Hematopoietic multipotent progenitor cell treated with erythropoietin and hydrocortisone succinate and interleukin-3 and kit ligand, for 6 days (in vitro differentiated cells): ENCODE measurements at places on chromosomes 16 and 17.

GRCh38 chr16:83810901-83811300, 3.1 kb downstream of the HSBP1 start:
- DNase-seq = no peak

- DNase-seq = no peak
These were observed 212.9 kb downstream of the CNTNAP4 start for GRCh38 chr16:76490036-76490639.

DNA sequence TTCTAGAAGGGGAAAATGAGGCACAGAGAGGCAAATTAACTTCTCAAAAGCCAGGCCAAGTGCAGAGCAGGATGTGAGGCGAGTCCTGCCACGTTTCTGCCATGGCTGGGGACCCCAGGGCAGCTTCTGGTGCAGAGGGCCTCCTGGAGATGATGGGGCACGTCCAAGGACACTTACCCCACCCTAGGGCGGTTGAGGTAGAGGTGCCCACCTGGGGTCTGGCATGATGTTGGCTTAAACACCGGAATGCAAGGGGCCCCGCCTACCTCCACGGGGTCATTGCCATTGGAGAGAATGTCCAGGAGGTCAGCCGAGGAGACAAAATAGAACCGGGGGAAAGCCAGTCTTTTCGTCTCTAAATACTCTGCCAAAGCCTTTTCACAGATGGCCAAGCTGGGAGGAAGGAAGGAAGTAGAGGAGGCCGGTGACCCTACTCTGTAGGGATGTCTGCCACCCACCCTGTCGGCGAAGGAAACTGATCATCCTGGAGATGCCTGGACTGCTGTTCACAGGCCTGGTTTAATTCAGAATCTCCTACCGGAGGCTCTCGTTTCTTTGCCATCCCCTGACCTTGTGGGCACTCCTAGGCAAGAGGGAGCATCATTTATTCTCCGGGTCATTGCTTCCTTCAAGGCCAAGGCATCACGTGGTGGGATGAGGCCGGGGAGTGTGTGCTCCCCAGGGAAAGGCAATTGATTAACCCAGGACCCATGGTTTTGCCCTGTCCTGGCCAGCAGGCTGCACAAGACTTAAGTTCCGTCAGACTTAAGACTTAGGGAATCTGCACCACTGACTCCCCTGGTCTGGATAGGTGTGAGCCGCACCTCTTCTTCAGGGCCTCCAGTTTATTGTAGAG, 70.5 kb downstream of the DNAH17 start:
- no peak for DNase-seq

GRCh38 chr17:63838631-63839171, 3.8 kb downstream of the SMARCD2 start:
- DNase-seq = peak; percentile 33

DNA sequence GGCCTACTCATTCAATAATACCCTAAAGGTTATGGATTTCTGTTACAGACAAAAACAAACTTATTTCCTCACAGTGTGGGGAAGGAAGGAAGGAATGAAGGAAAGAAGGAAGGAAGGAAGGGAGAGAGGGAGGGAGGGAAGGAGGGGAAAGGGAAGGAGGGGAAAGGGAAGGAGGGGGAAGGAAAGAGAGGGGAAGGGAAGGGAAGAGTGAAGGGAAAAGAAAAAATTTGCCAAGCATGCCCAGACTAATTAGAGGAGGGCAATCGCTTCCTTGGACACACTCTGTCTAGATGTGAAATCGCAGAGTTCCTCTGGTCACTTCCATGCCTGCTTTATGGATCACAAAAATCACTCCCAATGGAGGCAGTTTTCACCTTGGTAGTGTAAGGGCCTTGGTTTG, 570.1 kb upstream of the SOX9 start:
- DNase-seq = no peak

- DNase-seq = no peak
These were observed 6.9 kb downstream of the ERCC4 start for GRCh38 chr16:13926891-13927290.

DNA sequence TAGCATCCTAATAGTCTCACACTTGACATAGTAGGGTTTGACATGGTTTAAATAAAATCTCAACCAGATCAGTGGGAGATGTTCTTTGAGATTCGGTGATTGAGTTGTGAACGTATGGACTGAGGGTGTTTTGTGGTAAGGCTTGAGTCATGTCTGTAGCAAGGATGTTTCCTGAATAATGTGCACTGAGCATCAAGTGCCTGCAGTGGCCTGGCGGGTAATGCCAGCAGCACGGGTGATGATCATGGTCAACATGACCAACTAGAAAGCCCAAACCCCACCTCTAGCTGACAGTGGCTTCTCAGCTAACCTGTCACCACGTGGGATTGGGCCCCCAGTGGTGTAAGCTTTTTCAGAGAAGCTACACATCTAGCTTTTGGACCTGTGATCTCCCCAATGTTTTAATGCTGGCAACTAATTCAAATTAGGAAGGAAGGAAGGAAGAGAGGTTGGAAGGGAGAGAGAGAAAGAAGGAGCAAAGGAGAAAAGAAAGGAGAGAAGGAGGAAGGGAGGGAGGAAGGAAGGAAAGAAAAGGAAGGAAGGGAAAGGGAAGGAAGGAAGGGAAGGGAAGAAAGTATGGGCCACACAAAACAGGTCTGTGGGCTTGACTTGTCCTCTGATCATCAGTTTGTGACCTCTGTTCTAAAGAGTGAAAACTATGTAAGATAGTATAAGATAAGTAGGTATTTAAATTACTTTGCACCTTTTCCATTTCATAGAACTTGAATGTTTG, 55.4 kb downstream of the WWOX start:
- DNase-seq = no peak

DNA sequence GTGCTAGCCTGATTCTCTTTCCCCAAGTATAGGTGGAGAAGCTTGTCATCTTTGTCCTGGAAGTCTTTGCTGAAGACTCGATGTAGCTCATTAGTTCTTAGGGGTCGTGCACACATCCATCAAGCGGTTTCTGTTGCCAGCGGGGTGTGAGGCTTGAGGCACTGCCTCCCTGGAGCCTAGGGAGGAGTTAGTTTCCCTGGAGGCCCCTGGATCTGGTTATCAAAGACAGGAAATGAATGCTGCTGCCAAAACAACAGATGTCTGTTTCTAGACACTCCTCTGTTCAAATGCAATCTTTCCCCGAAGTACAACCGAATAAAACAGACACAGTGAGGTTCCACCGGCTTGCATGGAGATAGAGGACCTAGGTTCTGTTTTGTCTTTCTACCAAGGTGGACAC, 17.5 kb downstream of the HS3ST4 start:
- DNase-seq = no peak

DNA sequence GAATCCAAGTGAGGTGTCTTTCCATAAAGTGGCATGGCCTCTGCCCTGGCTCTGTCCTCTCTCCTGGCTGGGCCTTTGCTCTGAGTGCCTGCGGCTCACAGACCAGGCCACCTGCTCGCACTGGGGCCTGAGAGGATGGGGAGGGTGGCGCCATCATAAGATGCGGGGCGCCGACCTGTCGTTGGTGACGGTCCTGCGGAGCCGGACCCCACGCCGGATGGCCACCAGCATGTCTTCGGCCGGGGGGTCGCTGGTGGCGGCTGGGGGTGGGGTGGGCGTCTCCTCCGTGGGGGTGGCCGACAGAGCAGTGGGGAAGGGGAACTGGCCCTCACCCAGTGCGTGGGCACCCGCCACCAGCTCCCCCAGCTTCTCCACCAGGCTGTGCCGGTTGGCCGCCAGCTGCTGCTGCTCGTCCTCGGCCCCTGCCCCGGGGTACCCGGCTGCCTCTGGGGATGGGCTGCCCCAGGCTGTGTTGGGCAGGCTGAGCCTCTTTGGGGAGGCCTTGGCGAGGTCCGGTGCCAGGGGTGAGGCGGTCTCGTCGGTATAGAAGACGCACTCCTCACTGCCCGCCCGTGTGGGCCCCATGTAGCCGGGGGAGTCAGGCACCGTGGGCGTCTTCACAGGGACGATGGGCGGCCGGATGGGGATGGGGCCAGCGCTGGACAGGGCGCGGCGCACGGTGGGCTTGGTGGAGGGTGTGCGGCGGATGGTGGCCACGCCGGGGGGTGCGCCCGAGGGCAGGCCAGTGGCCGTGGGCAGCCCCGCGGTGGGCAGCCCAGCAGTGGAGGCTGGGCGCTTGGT, 17.4 kb downstream of the IL34 start:
- DNase-seq = no peak

DNA sequence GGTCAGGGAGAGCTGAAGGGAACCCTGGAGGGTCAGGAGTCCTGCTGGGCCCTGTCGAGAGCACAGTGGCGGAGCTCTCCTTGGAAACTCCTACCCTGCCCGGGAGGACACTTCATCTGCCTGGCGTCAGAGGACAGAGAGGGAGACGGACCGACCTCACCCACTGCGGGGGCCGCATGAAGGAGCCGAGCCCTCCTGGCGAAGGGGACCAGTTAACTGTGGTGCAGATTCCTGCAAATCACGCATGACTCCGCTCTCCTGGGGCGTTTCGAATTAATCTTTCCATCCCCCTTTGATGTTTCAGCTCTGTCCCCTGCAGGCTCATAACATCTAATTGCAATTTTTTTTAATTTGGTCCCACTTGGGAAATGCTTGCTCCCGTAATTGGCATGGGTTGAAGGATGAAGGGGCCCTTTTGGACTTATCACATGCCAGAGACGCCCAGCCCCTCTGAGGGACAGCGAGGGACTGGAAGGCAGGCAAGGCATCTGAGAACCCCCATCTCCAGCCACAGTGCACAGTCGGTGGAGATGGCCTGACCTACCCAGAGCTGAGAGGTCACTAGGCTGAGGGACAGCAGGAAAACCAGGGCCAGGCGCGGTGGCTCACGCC, 26.5 kb downstream of the RPH3AL start:
- no peak for DNase-seq

- no peak for DNase-seq
These were observed 56.6 kb downstream of the TEKT5 start for GRCh38 chr16:10638101-10638500.

DNA sequence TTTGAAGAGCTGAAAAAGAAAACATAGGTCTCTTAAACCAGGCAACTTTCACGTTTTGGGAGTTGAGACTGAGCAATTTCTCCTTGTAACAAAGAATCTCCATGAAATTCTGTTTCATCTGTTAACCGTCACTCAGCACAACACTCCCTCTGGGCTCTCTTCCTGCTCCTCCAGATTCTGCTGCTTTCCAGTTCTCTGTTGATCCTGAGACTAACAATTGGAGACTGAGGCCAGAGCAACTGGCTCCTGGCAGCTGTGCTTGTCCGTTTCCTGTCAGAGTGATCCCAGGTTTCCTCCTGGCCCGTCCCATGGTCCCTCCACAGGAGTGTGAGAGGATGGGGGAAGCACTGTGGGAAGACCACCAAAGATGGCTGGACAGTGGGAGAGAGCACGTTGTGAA, 32.5 kb downstream of the IST1 start:
- DNase-seq = no peak

- DNase-seq = no peak
These were observed 65.9 kb downstream of the CCT6B start for GRCh38 chr17:34895383-34895782.

DNA sequence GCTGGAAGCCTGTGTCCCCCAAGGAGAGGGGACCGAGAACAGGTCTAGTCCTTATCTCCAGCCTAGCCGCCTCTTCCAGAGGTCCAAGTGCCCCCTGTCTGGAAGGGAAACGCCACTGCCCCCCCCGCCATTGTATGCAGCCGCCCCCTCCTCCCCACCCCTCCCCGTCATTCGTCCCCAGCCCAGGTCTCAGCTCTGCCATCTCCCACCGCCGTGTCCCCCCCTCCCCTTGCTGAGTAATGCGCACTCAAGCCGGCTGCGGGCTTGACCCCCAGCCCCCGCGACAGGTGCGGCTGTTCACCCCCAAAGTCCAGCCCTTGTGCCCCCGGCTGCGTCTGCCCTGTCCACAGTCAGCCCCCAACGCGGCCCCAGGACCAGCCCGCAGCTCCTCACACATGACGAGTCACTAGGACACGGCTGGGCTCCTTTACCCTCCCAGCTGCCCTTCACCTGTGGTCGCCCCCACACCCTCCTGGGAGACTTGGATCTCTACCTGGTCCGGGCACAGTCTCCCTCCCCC, 622 bp downstream of the GPRC5B start:
- no peak for DNase-seq

DNA sequence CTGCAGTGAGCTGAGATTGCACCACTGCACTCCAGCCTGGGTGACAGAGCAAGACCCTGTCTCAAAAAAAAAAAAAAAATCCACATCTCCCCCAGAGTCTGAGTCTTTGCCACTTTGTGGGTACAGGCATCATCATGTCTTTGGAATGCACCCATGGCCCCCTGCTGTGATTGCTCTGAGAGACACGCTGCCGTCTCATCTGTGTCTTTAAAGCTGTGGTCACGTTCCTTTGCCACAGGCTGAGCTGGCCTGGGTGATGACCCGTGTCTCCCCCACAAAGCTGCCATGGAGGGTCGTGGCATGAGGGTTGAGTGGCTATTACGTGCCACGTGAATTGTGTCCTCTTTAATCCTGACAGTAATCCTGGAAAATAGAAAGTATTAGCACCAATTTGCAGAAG, 20.2 kb downstream of the CRISPLD2 start:
- no peak for DNase-seq

DNA sequence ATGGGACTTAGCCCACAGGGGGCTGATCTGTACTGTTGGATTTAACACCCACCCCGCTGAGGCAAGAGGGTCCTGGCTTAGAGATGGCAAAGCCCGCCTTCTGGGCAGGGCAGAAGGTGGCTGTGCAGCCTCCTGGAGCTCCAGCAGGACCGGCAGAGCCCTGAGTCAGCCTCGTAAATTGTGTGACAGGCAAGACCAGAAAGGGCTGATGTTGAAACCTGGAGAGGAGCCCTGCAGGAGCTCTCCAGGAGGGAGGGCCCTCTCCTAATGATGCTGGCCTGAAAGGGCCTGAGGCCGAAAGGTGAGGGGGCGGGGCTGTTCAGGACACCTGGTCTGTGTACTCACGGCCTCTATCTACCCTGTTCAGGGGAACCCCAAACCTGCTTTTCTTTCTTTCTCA, 22.5 kb upstream of the MYO15B start:
- no peak for DNase-seq

GRCh38 chr17:81518785-81519283, 6.2 kb upstream of the ACTG1 start:
- no peak for DNase-seq

GRCh38 chr17:48254896-48255295, 147.3 kb downstream of the SNX11 start:
- no peak for DNase-seq

DNA sequence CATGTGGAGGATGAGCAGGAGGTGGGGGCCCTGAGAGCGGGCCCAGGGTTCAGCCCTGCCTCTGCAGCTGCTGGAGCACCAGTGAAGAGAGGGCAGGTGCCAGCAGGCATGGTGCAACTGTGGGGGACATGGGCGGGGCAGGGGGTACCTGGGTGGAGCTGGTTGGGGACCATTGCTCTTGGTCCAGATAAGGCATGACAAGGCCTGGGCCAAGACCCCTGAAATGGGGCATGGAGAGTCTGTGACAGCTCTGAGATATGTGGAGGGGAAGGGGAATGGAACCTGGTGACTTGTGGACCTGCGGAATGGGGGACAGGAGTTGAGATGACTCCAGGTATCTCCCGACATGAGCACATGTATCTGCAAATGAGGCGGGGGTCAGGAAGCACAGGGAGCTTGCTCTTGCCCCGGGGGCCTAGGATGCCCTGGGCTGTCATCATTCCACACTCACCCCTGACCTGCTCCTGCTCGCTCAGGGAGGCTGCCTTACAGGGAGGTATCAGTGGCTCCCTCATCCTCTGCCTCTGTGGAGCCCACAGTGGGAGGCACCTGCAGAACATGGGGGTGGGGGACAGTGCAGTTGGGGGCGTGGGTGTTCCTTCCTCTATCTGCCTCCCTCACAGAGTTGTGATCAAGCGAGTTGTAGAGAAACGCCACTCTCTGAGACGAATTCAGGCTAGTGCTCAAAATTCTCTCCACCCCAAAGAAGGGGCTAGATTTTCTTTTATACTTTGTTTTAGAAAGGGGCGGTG, 40.2 kb downstream of the TMEM235 start:
- no peak for DNase-seq

- no peak for DNase-seq
These were observed 21.4 kb downstream of the MRTFB start for GRCh38 chr16:14092561-14092960.
